T-helper 1 cell (primary cell): ENCODE measurements at places on chromosomes 5 and 9.

DNA sequence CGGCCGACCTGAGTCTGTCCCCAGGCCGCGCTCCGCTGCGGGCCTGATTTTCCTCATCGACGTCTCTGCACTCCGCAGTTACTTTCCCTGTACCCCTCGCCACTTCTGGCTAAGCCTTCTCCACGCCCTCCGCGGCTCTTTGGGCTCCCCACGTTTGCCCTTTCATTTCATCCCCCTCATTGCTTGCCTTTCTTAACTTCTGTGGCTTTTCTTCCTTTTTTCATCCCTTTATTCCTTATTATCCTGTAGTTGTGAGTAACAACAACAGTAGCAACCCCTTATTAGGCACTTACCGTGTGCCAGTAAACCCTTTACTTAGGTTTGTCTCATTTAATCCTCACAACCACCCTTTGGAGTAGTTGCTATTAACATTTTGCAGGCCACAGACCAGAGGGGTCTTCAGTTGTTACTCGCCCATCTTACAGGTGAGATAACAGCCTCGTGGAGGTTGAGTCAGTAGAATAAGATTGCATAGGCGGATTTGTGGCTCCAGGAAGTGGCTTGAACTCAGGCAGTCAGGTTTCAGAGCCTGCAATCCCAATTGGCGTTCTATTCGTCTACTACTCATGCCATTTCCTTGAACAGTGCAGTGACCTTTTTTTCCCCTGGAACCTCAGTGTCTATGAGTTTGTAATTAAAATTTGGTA lies 724 bp downstream of the TCERG1 start:
- DNase-seq: no peak

- no peak for DNase-seq
These were observed 34.8 kb upstream of the TMEM250 start for GRCh38 chr9:136153381-136154065.

GRCh38 chr5:7884491-7885267 lies 15.7 kb downstream of the MTRR start:
- no peak for DNase-seq

DNA sequence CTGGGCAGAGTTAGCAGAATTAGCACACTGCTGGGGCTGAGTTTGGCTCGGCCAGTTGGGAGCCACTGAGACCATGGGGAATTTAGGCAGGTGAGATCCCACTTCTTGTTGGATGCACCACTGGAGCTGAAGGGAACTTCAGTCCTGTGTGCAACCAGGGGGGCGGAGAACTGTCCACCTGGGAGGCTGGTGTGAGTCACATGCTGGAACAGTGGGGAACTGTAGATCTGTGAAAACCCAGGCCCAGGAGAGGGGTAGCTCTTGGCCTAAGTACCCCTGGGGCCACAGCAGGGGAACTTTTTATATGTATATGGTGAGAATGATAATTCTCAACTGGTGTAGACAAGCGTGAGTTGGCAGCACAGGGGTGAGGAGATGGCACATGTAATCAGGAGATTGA lies 237.5 kb upstream of the KIF2A start:
- DNase-seq: no peak

DNA sequence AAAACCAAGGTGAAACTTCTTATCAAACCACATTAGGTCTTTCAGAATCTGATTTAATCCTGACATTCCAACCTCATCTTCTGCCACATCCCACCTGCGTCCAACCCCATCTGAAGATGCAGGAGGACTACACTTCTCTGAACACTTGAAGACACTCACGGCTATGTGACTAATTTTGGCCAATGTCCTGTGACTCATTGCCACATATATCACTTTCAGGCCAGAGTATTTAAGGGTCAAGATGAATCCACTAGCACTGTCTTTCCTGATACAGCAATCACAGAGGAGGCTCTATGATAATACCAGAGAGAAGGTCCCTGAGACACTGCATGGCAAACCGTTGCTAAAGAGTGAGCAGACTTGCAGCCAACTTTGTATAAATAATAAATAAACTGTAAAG lies 323.4 kb downstream of the NR2F1-AS1 start:
- no peak for DNase-seq

DNA sequence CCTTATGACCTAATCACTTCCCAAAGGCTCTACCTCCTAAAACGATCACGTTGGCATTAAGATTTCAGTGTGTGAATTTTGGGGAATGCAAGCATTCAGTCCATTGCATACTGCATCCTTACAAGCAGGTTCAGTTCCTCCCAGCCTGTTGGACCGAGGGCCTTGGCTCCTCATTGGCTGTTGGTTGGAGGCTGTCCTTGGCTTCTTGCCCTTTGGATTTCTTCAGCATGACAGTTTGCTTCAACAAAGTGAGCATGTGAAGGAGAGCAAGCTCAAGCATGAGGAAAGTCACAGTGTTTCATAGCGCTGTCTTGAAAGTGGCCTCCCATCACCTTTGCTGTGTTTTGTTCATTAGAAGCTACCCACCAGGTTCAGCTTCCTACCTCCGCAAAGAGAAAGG lies 109.5 kb downstream of the GADD45G start:
- DNase-seq: no peak

DNA sequence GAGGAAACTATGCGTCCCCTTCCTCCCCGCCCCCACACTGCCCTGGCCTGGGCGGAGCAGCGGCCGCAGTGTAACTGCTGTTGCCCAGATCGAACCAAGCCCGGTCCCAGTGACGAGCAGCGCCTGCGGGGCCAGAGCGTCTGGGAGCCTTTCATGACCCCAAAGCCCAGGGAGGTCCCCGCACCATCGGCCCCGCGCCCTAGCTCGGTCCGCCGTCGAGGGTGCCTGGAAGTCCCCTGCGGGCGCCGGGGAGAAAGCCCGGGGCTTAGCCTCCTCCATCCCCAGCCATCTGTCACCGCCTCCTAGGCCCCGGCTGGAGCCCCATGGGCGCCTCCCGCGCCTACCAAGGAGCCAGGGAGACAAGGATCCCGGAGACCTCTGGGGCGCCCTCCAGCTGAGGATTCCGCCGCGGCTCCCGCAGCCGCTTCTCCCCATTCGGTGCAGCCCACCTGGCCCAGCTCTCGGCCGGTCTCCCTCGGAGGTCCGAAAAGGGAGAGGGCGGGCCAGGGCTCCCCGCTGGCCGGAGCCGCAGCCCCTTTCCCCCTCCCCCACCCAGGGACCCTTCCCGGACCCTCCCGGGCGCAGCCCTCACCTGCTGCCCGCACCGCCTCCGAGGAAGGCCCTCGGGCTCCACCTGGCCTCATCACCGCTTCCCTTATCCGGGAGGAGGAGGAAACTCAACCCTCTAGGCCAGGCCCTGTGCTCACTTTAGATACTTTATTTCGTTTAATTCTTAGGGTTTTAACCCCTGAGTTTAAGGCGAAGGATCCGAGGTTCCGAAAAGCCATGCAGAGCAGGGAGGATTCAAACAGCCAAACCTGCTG lies 45.6 kb downstream of the APTX start:
- no peak for DNase-seq

GRCh38 chr9:84230355-84231145 lies 110.0 kb downstream of the SLC28A3 start:
- no peak for DNase-seq

- no peak for DNase-seq
These were observed 75.4 kb upstream of the ADAMTS19 start for GRCh38 chr5:129384736-129385135.

GRCh38 chr5:130529511-130530485 lies 625.5 kb downstream of the CHSY3 start:
- no peak for DNase-seq

DNA sequence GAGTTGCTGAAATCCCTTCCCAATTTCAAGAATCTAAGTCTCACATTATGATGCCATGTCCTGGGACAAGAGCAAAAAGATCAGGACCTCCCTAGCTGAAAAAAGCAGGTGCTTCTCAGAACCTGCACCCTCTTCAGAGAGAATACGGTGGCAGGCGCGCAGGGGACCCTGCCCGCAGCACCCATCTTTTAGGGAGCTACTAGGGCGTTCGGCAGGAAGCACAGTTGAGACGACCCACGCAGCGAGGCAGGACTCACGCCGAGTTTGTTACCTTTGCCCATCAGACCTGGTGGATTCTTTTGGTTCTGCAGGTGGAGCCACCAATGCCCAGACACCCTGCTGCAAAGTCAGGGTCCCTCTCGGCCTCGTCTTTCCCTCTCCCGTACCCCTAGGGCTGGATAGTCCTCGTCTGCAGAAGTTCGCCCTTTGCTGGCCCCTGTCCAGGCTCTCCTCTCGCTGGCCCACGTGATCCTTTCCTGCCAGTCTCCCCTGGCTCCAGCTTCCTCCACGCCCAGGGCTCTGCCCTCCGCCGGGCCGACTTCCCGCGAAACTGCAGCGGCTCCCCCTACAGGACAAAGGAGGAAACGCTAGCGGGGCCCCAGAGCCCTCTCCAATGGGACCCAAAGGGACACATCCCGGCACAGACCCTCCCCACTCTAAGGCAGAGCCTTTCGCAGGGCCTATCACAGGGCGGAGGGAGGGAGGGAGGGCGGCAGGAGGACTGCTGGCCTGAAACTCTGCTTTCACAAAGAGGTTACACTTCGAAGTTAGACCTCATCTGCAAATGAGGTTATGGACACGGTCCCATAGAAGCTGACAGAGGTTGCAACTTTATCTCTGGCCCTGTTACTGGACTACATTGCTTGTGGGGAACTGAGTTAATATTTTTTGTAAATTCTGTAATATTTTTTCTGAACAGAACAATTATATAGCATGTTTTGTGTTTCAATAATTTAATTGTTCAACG lies 28.8 kb downstream of the TMEM174 start:
- peak; percentile 32 for DNase-seq

DNA sequence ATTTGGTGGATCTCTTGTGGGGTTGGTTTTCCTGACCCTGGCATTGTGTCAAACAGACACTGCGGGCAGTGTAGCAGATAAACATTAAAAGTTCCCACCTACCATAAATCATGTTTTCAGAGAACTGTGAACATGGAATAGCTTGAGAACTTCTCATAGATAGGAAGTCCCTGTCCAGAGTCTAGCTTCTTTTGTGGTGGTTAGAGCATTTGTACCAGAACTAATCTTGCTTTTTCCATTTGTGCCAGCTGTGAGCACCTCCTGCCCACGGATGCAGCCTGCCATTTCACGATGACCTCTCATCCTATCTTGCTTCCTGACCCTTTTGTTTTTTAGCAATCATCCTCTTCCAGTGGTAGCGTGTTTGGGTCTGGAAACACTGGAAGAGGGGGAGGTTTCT lies 61.4 kb downstream of the FAM78A start:
- DNase-seq: no peak

DNA sequence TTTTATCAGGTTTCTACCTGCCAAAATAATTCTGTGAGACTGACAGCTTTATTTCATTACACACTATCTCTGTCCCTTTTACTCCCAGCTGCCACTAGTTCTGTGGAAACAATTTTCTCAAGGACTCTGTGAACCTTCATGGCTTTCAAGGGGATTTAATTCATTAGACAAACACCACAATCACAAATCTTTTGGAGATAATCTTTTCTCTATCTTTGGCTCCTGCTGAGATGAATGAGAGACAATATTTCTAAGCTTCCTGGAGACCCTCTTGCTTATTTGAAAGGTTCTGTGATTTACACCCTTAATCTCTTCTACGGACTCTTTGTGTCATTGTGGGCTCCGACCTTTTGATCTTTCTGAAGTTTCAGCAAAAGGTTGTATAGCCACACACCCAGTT lies 222.6 kb downstream of the PRDM9 start:
- DNase-seq: no peak

DNA sequence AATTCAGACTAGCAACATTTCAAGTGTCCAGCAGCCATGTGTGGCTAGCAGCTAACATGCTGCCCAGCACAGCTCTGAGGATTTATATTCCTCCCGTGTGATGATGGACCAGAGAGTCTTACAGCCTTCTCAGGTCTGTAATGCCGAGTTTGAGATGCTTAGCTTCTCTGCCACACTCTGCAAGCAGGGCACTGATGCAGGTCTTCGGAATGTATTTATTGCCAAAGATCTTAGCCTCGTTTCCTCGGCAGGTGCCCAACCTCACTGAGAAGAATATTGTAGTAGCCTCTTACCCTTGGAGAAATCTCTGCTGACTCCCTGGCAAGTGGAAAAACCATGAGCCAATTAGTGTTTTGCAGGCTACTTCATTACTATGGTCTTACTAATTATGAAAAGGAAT lies 3.7 kb upstream of the RAI14 start:
- no peak for DNase-seq

DNA sequence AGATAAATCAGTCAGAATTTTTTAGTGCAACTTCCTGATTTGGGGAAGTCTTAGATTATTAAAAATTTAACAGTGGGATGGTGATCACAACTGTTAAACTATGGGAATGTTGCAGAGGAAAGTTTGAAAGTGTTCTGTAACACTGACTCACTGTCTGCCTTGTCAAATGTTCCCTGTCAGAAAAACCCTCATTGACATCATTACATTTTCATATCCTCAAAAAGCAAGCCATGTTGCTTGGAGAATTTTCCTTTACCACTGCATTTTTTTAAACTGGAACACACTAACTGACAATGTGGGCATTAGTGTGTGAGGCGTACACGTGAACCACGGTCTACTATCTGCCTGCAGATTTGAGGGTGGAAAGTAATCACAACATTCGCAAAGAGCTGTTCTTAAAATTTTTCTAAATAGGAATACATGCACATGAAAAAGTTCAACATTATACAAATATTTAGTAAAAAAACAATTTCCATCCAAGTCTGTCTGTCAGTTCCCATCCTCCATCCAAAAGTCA lies 28.6 kb upstream of the IL7R start:
- DNase-seq: no peak

DNA sequence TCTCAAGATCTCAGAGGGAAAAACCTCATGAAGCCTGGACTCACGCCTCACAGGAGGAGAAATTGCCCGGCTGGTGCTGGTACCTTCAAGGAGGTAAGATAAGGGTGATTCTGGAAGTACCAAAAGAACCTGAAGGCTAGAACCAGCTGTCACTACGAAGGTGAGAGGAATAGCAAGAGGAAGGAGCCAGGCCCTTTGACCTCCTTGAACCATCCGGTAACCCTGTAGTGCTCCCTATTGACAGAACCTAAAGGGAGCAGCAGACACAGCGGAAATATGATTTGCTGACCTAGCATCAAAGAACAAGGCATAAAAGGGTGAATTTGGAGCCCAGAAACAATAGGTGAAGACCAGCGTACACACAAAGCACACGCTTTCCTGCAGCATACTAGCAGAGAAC lies 92.2 kb downstream of the DOCK8 start:
- DNase-seq: peak; percentile 48

DNA sequence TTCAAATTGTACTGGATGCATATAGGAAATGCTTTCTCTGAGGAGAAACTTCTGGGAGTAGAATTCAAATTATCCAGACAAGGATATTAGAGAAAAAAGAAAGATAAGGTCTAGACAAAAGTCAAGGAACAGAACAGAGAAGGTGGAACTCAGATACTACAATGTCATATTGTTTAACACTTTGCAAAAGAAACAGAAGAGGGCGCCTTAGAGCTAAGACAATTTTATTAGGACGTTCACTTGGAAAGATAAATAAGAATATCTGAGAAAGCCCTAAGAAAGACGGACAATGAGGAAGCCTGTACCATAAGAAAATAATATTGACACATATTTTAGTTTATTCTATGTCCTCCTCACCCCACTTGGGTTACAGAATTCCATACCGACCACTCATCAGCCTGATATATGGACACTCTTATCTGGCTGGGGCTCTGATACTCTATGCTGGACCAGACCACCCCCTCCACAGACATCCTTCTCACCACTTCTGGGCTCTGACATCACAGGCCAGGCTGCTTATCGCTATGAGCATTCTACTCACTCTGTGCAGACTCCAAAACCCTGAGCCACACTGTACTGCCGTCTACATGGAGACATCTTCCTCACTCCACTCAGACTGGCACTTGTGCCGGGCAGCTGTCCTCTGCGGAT lies 9.1 kb upstream of the AK3 start:
- no peak for DNase-seq
